Brain microvascular endothelial cell (primary cell): ENCODE measurements at places on chromosomes 16 and 17.

DNA sequence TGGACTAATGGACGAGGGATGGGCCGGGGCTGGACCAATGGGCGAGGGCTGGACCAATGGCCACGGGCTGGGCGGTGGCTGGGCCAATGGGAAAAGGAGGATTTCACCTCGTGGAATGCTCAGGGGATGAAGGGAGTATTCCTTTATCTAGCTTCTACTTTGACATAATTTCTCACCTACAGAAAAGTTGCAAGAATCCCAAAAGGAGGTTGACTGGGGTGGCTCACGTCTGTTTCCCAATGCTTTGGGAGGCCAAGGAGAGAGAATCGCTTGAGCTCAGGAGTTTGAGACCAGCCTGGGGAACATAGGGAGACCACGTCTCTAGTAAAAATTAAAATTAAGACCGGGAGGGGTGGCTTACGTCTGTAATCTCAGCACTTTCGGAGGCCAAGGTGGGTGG lies 5.7 kb upstream of the FLYWCH1 start:
- no peak for DNase-seq

- no peak for DNase-seq
These were observed 13.8 kb upstream of the AATK start for GRCh38 chr17:81179861-81180260.

- no peak for DNase-seq
These were observed 183.6 kb upstream of the CDH11 start for GRCh38 chr16:65305266-65305959.

GRCh38 chr16:81261049-81261648 lies 22.7 kb downstream of the BCO1 start:
- DNase-seq = no peak

- DNase-seq = no peak
These were observed 36.2 kb upstream of the DNAH17 start for GRCh38 chr17:78613416-78613815.

DNA sequence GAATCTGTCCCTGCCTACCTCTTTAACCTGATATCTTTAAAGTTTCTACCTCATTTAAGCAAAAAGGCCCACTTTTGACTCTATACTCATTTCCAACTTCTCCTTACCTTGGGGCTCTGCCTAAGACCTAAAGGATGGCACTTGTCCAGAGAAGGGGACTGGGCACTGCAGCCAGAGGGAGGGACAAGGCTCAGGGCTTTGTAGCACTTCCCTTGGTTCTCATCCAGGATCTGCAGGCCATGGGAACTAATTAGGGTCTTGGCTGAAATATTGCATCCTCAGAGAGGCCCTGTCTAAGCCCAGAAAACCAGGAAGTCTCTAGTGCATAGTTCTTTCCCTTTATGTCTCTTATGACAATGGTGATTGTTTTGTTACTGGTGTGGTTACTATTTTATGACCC lies 37.3 kb downstream of the IRX5 start:
- no peak for DNase-seq
